ENCODE measurements at places on chromosomes 3 and 15. TPM values are rescaled to one million over a fixed set of nuclear protein-coding genes. Genes with fewer than 3 reads are reported as not detected.

The HHLA2 gene
- total RNA-seq, result not detected

The KBTBD13 gene
- total RNA-seq, result not detected

The PRSS50 gene
- total RNA-seq, result not detected

The C3orf49 gene
- not detected for total RNA-seq

DNA sequence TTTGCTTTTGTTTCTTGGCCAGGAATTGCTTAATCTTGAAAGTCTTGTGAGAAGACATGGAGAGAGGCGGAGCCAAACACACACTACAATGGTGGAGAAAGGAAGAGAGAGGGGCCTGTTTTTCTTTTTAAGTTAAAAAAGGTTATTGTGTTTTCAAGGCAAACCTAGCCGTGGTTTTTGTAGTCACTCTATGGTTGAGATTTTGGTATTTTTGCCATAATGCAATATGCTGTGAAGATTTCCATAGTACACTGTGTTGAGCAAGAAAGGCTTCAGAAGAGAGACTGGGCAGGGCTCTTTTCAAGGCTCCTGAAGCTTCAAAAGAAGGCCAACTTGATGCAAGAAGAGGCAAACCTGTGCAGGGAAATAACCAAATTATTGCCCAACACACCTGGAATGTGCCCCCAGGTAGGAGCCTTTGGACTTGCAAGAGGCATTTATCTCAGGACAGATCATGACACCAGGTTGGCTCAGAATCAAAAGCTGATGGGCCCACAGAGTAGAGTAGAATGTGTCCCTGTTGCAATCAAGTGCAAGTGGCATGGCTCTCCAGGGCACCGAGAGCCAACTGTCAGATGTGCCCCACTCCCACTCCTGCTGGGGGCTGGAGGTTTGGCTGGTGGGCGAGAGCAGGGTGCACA lies 22.1 kb downstream of the AMOTL2 start:
- no peak for DNase-seq

- DNase-seq, result no peak
Observed at GRCh38 chr3:132800958-132801357, 78.7 kb upstream of the NPHP3 start.

DNA sequence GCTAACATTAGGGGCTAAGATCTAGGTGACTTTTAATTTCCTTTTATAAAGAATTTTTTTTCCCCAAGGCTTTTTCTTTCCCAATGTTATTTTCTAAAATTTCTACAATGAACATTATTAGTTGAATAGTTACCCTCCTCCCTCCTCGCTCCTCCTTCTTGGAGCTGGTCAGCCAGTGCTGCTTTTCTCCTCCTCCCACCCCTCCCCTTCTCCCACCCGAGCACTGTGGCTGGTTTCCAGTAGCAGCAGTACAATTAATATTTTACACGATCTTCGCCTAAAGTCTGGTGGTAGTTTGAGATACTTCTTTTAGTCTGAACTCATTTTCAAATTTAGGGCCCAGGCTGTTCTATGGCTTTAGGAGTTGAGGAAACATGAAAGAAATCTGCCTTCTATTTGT lies 41.6 kb downstream of the EEFSEC start:
- no peak for DNase-seq

DNA sequence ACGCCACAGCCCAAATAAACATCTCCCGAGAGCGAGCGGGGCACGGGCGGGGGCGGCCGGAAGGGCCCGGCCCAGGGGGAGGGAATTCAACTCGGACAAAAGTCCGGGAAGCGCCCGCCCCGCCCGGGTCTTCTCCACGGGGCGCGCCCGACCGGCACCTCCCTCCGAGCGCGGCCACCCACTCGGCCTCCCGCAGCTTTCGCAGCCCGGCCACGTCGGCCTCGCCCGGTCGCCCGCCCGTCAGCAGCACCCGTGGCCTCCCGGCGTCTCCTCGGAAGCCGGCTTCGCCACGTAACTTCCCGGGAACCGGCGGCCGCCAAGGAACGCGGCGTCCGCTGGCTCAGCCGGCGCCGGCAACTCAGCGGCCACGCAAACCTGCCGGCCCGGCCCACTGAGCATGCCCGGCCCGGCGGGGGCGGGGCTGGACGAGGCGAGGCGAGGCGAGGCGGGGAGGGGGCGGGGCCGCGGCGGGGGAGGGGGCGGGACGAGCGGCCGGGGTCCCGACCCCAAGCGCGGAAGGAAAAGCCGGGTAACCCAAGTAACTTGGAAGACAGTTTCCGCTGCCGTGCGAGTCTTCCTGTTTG lies at the start of gene TJP1:
TSS of gene TJP1 (minus strand) at position 369 of the 584 bp plus-strand sequence. CDS start 440 bp downstream, outside the sequence.
- peak; percentile 40 for DNase-seq

- peak; percentile 46 for DNase-seq
Observed at GRCh38 chr3:123152687-123153086, 49.1 kb upstream of the SEC22A start.

- DNase-seq, result no peak
Observed at GRCh38 chr3:139434764-139435307, 41.5 kb downstream of the RBP2 start.
